ENCODE measurements at places on chromosomes 6 and 20. TPM values are rescaled to one million over a fixed set of nuclear protein-coding genes. Genes with fewer than 3 reads are reported as not detected.

DNA sequence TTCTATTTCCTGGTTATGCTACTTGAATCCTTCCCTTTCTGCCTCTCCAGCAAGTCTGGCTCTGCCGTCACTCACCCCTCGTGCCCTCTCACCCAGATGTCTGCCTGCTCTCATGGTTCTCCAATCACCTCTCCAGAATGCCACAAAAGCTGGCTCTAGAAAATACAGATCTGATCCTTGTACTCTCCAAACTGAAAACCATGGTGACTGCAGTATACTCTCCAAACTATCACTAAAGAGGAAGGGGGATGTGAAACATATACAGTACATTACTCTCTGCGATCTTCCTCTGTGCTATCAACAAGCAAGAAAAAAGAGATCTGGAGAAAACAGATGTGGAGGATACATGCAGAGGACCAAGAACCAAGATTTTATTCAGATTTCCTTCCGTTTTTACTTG, 91.1 kb downstream of the ATXN1 start:
- DNase-seq = no peak

DNA sequence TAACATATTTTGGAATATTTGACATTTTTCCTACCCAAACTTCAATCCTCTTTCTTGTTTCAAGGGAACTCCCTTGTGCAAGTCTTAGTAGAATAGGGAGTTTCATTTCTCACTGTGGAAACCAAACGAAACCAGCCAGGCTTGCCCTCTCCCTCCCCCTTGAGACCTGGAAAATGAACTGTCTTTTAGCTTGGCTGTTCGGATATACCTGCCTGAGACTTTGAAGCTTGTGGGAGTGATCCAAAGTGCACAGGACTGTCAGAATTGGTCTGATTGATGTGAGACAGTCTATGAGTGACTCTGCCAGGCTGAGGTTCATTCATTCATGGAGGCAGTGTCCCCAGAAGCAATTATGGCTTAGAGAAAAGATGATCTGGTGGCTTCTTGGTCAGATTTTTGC, 388.1 kb downstream of the EPM2A start:
- no peak for DNase-seq

GRCh38 chr6:35341557-35341956, 801 bp upstream of the PPARD start:
- DNase-seq = no peak

Gene RPS18
- total RNA-seq = 4,631 TPM

Gene TRAPPC3L
- total RNA-seq = not detected

Measured in activated CD4-positive, alpha-beta T cell treated with anti-CD3 and anti-CD28 coated beads for 36 hours (primary cell).